ENCODE measurements at places on chromosomes 16 and 17.

GRCh38 chr17:83181991-83182619 is 102.7 kb downstream of the METRNL start:
- no peak for DNase-seq

DNA sequence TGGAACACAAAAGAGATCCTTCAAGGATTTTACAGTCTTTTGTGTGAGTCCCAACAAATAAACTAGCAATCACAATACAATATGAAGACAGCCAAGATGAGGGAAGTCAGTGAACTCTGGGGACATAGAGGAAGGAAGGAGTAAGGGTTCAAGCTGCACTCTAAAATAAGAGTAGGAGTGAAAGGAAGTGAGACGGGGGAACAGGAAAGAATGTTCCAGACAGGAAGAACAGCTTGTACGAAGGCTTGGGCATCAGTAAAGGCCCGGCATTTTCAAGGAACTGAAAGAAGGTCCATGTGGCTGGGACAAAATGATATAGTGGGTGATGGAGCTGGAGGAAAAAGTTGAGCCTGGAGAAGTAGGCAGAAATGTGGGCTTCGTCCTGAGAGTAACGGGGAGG is 4.5 kb downstream of the CCL17 start:
- no peak for DNase-seq

GRCh38 chr16:15976225-15976812 is 26.9 kb downstream of the ABCC1 start:
- DNase-seq, result no peak

GRCh38 chr16:74837056-74837455 is 62.4 kb upstream of the FA2H start:
- no peak for DNase-seq

DNA sequence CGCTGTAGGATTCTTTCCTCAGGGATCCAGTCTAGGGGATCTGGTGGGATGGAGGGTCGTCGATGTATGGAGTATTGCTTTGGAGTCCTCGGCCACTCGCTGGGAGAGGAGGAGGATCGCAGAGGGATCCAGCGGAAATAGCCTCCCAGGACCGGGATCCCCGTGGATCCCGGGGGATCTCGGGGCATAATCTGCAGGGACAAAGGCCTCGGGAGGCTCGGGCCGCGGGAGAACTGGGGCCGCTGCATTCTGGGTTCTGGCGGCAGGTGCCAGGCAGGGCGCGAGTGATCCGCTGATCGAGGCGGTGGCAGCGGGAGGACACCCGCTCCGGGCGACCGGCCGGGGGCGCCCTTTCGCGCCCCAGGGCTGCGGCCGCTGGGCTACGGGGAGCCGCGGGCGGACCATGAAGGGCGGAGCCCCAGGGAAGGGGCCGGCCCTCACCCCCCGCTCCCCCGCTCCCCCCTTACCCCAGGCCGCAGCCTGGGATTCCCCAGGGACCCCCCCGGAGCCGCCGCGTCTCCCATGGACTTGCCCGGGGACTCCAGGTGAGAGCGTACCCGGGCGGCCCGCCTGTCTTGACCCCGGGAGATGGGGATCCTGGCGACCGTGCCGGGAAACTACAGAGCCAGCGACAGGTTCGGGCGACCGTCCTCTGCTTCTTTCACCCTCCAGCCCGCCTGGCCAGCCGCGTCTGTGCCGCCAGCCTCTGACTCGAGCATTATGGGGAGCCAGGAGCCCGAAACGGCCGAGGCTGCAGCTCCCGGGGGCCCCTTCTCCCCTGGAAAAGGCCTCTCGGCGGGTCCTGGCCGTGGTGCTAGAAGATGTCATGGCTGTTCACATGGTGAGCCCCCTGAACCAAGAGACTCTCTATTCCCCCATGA is 604 bp downstream of the PRR14 start:
- DNase-seq, result no peak

DNA sequence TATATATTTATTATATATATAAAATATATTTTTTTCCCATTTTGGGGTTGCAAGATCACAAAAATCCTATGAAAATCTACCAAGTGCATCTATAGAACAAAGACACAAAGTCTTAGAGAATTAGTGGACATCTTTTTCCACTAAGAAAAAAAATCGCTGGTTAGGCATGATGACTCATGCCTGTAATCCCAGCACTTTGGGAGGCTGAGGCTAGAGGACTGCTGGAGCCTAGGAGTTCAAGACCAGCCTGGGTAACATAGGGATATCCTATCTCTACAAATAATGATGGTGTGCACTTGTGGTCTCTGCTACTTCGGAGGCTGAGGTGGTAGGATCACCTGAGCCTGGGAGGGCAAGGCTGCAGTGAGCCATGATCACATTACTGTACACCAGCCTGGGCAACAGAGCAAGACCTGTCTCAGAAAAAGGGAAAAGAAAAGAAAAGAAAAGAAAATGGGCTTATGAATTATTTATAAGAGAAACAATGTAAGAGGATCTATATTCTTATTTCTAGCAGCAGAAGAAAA is 185.1 kb upstream of the PSMD7 start:
- no peak for DNase-seq

DNA sequence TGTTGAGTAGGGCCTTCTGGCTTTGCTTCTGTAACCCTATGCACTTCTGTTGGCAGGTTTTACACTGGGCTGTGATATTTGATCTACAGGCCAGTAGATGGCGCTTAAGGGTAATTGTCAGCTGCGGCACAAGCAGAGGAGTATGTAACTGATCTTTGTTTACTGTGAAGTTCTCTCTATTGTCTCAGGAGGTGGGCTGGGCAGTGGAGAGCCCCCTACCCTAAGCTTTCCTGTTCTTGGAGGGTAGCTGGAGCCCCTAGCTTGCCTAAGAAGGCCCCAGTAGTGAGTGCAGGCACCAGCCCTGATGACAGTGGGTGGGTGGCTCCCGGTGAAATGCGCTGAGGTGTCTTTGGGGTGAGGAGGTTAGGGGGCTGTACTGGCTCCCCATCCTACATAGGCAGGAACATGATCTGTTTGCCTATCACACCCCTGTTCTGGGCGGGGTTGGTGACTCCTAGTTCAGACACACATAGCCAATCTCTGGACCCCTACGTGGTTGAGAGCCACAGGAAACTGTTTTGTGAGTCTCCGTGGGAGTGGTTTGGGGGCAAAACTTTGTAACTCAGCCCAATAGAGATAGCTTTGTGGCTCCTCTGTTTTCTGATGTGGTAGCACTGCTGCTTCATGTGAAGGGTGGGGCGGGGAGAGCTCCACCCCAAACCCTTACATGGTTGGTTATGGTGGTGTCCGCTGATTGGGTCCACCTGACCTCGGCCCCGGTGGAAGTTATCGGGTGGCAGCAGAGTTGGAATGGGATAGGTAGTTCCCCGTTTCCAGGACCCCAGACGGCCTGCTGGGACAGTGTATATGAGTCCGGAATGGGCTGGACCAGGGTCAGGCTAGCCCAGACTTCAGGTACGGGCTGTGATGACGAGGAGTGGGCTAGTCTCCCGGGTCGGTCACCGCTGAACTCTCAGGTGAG is 60.4 kb downstream of the SLFN11 start:
- DNase-seq, result peak; percentile 46

DNA sequence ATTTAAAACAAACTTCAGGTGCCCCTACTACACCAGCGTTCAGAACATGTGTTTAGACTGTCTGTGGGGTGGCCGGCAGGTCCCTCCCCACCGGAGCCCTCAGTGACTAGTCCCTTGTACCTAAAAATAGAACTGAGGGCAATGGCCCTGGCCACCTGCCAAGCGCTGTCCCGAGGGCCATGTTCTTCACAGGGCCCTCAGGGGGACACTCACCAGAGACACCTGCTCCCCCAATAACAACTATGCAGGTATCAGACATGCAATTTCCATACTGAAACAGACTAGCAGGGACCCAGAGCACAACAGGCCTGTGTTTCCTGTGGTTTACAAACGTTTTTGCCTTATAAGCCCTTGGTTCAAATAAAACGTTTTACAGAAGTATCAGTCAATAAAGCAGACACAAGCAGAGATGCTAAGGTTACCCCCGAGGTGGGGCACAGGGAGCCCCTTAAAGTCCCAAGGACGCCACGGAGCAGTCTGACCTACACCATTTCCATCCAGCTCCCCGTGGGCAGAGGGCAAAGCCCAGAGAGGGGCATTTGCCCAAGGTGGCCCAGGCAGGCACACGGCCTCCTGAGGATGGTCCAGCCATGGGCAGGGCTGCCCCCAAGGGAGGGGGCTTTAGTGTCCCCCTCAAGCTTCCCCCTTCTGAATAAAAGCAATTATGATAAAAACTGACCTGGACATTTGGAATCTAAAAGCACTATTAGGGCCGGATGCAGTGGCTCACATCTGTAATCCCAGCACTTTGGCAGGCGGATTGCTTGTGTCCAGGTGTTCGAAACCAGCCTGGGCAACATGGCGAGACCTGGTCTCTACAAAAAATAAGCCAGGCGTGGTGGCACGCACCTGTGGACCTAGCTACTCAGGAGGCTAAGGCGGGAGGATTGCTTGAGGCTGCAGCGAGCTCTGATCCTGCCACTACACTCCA is 896 bp upstream of the MYLK3 start:
- no peak for DNase-seq

DNA sequence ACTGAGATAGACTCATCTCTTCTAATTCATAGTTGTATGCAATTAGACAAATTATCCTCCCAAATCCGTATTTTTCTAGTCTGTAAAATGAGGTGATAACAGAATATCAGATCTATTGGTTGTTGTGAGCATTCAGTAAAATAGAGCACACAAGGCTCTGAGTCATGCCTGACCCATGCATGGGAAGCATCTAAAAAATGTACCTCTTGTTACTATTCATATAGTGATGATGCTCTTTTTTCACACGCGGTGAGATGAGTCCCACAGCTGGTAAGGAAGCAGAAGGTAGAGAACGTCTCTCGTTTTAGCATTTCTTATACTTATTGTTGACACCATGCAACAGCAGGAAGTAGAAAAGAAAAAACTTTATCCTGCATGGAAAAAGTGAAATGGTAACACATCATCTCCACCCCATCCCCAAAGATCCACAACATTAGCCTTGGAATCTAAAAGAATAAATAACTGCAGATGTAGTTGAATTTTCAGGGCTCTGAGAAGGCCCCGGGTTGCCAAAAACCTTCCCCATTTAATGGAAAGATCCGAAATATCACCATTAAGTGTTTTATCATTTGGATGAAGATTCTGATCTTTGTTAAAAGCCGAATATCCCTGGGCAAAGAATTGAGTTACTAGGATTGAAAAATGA is 215.6 kb downstream of the TMEM114 start:
- DNase-seq, result no peak

DNA sequence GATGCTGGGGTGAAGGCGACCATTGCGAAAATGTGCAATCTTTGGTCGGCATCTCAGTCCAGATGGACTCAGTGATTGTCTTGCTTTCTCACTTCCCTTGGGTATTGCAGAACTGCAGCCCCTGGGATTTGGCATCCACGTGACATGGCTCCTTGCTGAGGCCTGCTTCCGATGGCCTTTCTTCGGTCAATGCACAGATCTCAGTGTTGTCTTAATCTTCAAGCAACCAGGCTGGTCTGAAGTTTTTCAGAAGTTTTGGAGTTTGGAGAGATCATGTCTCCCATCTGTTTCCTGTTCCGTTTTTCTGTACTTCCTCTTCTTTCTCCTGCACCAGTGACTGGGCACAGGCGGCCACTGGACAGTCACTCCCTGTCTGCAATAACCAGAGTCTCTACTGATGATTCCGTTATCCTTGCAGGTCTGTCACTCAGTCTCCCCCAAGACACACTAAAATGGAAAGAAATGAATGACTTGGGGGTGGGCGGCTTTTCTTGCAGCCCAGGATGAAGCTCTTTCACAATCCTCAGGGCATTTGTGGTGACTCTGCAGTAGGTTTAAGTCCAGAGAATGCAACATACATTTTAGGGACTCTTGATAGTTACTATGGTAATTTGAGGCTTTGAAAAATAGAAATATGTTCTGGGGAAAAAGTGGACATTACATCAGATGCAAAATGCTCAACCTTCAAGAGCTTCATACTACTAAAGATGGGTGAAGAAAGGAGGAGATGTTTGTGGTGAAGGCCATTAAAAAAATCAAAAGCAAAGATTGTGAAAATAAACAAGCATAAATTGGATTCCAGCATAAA is 106.3 kb upstream of the ZFHX3 start:
- no peak for DNase-seq

- no peak for DNase-seq
Measured at GRCh38 chr17:42182927-42183734, 2.1 kb downstream of the HCRT start.

DNA sequence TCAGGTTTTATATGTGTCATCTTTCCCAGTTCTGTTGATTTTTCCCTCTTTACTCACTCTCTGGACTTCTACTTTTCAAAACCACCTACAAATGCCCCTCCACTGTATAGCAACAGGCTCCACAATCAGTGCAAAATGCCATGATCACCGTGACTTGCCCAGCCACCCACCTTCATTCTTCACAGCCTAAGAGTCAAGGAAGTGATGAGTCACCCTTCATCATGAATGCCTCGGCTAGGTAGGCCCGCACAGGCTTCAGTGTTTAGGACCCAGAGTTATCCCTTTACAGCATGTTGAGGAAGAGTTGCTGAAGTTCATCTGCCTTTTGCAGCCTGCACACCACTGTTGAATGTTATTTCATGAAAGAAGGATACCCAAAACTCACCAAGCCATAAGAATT is 158.6 kb downstream of the PMP22 start:
- DNase-seq, result no peak

GRCh38 chr16:3656491-3657468 is 2.3 kb downstream of the DNASE1 start:
- DNase-seq, result no peak

DNA sequence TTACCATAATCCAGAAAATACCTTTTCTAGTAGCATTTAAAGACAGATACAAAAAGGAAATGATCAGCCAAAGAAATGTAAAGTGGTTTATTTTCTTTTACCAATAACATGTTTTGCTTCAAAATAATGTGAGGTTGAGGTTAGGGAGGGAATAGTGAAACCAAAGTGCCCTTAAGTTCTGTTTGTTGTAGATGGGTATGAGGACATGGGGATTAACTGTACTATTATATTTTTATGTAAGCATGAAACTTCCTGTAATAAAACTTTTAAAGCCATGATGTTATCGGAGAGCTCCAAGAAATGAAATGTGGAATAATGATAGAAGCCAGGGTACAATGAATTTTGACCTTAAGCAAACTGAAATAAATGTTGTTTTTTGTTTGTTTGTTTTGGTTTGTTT is 9.9 kb downstream of the C16orf46 start:
- DNase-seq, result no peak

- DNase-seq, result no peak
Measured at GRCh38 chr17:1073241-1073962, 76.5 kb downstream of the TIMM22 start.

DNA sequence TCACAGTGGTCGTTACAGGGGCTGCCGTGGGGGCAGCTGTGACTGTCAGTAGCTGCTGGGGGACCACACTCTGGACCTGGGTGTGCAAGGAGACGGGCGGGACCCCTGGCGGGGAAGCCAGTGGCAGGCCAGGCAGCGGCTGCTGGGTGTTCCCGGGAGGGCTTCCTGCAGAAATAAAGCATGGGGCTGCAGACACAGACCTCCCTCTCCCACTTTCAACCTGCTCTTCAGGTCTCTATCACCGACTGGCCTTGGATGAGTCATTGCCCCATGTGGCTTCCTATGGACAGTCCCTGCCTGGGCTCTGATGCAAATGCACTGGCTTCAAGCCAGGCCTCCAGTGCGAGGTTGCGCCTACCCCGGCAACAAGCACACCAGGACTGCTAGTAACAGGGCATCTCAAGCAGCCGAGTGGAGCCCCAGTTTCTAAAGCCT is 17.2 kb downstream of the SREBF1 start:
- DNase-seq, result no peak

Measured in AG09309 (cell line).